ENCODE measurements at places on chromosomes 3 and 15. TPM values are rescaled to one million over a fixed set of nuclear protein-coding genes. Genes with fewer than 3 reads are reported as not detected.

DNA sequence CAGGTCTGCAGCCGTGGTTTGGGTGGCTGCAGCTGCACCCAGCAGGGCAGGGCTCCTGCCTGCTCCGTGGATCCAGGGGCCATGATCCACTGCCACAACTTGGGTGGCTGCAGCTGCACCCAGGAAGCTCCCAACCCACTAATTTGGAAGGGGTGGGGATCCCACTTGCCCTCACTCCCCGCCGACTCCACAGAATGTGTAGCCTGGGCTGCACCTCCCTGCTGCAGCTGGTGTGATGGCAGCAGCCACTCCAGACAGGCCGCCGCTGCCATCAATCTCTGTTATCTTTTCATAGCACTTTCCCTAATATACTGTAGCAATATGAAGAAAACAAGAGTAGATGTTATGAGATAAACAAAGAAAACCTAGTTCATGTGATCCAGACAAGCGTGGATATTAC lies 137.8 kb upstream of the CNTN3 start:
- H3K27me3 ChIP-seq: no peaks in the 10 kb centered on the region
- DNase-seq: no peak
- no peak overlapping the region for H3K27ac ChIP-seq
- no peaks in the 10 kb centered on the region for H3K36me3 ChIP-seq
- no peak overlapping the region for H3K4me3 ChIP-seq
- peaks cover 4% of the 10 kb centered on the region for H3K4me1 ChIP-seq

DNA sequence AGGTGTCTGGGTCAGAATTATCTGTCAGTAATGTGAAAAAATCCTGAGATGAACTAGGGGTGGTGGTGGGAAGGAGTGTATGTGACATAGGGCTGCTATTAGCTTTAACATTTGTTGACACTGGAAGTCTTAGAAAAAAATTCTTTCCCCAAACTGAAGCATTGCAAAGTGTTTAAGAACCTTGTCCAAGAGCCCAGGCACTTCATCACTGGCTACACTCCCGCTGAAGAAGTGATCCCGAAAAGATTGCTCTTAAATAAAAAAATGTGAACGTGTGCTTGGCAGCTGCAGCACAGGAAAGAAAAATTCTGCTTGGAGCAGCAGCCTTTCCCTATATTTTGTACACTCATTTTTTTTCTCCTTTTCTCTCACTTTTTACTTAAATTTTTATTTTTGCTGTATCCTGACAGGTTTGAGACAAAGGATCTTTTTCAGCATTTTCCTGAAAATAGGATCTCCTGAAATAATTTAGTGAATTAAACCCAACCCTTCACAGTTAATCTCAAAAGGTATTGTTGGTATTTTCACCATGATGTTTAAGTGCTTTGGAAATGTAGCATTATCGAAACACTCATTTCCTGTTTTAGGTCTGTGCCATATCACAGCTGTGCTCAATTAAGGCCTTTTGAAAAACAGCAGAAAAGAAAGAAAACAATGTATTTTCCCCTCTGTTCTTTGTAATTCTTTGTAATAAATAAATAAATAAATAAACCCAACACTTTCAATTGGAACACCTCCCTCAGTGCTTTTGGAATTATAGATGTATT lies 477.6 kb downstream of the ZNF385D start:
- H3K4me1 ChIP-seq: no peaks in the 10 kb centered on the region
- no peak overlapping the region for H3K27ac ChIP-seq
- H3K4me3 ChIP-seq: no peak overlapping the region
- H3K27me3 ChIP-seq: no peaks in the 10 kb centered on the region
- no peaks in the 10 kb centered on the region for H3K36me3 ChIP-seq
- DNase-seq: no peak

DNA sequence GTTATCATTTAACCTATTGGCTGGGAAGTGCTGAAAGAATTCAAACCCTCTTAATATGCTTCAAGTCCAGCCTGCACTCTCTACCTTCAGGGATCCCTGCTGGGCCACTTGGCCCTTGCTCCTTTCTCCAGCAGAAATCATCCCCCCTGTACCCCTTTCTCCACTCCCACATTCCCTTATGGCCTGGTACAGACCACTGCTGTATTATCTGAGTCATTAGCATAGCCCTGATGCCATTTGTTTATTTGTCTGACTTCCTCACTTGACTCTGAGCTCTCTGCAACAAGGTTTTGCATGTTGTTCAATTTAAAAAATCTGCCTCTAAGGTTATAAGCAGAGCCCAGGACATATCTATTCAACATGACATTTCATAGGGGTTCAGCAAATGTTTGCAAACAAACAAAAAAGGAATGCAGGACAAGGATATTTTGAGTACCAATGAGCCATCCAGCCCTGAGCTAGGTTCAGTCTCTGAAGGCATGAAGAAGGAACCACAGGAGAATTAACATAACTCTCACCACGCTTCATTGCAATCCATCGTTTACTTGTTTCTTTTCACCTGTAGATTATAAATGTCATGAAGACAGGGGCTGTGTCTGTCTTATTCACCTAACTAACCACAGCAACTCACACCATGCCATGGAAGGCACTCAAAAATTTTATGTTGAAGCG lies 26.6 kb upstream of the HES1 start:
- H3K4me3 ChIP-seq: no peak overlapping the region
- no peaks in the 10 kb centered on the region for H3K4me1 ChIP-seq
- no peaks in the 10 kb centered on the region for H3K27me3 ChIP-seq
- DNase-seq: no peak

DNA sequence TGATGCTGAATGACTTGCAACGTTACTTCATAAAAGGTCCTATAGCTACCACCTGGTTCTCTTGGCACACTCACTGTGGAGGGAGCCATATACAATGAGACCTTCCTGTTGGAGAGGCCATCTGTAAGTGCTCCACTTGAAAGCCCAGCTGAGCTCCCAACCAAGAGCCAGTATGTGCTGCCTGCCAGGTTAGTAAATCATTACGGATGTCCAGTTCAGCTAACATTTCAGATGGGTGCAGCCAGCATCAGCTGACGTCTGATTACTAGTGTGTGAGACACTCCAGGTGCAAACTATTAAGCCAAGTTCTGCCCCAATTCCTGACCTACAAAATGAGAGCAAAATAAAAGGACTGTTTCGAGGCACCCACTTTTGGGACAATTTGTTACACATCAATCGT lies 274.4 kb upstream of the ROBO2 start:
- no peak overlapping the region for H3K4me3 ChIP-seq
- no peaks in the 10 kb centered on the region for H3K36me3 ChIP-seq

DNA sequence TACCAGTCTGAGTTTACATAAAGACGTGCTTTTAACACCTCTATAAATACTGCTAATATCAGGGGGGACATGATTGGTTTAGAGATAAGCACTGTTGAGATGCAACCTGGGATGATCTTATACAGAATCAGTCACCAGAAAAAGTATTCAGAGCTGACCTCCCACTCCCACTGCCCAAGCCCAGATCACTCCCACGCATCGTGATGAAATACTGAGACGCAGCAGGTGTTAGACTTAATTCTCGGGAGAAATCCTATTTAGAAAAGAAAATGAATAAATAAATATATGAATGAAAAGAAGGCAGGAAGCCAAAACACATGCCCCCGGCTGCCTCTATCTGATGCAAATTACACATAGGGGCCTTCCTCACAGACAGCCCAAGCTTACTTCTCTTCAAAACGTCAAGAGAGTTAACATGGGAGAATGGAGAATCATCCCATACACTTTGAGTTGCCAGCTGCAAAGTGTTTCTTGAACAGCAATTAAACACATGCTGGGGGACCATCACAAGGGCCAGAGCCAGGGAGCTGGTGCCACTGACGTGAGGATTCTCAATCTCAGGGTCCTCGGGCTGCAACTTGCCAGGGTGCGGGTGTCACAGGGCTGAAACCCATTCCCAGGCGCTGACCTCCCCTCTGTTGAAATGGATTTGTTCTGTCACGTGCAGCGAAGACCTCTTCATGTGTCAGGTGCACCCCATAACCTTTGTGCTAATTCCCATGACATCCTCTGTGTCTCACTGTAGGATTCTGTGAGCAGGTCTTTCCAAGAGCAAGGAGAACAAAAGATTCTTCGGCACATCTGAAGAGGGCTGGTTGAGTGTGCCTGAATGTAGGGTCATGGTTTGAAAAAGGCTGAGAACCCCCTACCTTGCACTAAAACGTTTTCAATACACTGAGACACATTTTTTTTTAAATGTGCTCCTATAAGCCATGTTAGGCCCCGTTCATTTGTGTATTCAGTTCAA lies 764.2 kb upstream of the ARRDC4 start:
- no peaks in the 10 kb centered on the region for H3K4me1 ChIP-seq
- no peaks in the 10 kb centered on the region for H3K36me3 ChIP-seq
- H3K4me3 ChIP-seq: no peak overlapping the region
- DNase-seq: peak; percentile 49
- peak overlapping the region; percentile 77 for H3K27ac ChIP-seq

- DNase-seq: no peak
- H3K27me3 ChIP-seq: no peaks in the 10 kb centered on the region
- no peak overlapping the region for H3K27ac ChIP-seq
- no peak overlapping the region for H3K4me3 ChIP-seq
- H3K36me3 ChIP-seq: no peaks in the 10 kb centered on the region
Observed at GRCh38 chr3:132966374-132966773, 71.8 kb upstream of the TMEM108 start.

DNA sequence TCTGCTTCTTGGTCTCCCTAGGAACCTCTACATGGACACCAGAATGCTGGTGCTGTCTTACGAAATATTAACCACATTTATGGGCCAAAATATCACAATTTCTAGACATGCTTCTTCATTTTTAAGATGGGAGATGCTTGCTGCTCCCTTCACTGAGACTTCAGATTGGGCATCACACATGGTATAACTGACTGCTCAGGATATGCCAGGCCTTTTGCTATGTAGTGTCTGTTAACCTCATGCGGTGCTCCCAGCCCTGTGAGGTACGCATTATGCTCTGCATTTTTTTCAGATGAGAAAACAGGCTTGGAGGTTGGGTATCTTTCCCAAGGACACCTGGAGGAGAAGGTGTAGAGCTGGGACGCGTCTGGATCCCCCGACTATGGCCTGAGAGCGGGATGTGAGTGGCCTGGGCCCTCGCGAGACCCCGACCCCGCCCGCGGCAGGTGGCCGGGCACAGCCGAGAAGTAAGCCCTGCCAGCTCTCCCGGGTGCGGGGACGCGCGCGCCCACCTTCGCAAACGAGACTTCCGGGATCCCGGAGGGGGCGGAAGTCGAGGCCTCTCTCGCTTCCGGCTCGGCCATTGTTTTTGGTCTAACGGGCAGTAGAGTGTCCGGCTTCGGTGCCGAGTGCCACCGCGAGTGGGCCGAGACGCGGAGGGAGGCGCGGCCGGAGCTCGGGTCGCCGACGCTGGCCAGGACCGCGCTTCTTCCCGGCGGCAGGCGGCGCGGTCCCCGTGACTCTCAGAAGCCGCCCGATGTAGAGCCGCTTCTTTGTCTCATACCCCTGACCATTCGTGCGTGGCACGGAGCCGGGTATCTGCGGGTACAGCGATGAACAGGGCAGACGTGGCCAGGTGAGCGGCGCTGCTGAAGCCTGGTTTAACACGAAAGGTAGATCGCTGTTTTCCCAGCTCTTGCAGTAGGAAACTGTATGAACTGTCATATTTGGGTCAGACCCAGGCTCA lies at the start of gene ZKSCAN7:
TSS of gene ZKSCAN7 (plus strand) at position 568 of the 967 bp plus-strand sequence. CDS start 1,855 bp downstream, outside the sequence.
- peak within 1 kb of the TSS; percentile 34 for H3K27ac ChIP-seq
- peak within 1 kb of the TSS; percentile 84 for H3K4me3 ChIP-seq
- no peaks in the 10 kb centered on the region for H3K4me1 ChIP-seq
- peaks cover 27% of the 10 kb centered on the region for H3K27me3 ChIP-seq
- peak; percentile 90 for DNase-seq

DNA sequence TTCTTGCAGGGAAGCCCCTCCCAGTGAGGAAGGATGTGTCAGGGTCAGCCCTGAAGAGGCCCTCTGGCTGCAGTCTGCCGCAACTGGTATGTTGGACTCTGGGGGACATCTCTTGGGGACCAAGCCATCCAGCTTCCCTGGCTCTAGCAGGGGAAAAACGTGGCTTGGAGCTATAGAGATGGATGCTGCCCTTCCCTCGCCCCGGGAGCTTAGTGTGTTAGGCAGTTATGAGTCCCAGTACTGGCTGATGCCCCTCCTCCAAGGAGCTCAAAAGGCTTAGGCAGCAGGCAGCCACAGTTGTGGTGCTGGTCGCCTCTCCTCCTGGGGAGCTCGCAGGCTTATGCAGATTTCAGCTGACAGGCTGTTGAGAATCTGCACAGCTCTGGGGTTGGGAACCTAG lies 353.1 kb upstream of the GBE1 start:
- H3K36me3 ChIP-seq: no peaks in the 10 kb centered on the region
- no peaks in the 10 kb centered on the region for H3K27me3 ChIP-seq
- no peak overlapping the region for H3K27ac ChIP-seq

GRCh38 chr15:90982135-90982534 lies 12.2 kb downstream of the PRC1 start:
- no peaks in the 10 kb centered on the region for H3K4me1 ChIP-seq
- DNase-seq: no peak

DNA sequence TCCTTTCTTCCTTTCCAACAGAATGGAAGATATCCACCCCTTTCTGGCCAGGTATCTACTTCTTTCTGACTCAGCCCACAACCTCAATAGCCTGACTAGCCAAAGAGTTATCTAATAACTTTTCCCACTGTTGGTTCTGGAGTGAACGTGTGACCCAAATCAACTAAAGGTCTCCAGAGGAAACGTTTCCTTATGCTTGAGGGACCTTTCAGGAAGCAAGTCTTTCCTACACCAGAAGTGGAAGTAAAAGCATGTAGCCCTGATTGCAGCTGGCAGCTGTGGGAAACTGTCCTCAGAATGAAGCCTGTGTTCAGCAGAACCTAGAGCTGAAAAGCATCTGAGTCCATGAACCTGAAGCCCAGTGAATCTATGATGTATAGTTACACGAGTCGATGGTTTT lies 34.7 kb upstream of the PHLDB2 start:
- H3K4me1 ChIP-seq: no peaks in the 10 kb centered on the region
- no peaks in the 10 kb centered on the region for H3K36me3 ChIP-seq
- no peak for DNase-seq
- H3K27ac ChIP-seq: no peak overlapping the region
- H3K4me3 ChIP-seq: no peak overlapping the region
- H3K27me3 ChIP-seq: no peaks in the 10 kb centered on the region

DNA sequence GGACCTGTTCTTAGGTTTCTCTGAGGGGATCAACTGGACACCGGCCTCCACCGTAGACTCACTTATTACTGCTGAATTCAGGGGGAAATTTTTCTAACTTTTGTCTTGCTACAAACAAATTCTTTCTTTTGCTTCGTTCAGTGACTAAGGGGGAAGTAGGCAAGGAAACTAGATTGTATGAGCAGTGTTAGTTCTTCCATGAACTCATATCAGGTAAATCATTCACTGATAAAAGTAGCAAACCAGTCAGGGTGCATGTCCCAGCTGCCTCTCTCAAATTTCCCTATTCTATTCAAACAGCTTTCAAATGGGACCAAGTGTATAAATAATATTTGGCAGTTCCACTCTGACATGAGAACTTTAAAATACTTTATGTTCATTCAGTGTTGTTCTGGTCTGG lies 7.3 kb upstream of the CCDC13 start:
- H3K27me3 ChIP-seq: no peaks in the 10 kb centered on the region
- H3K36me3 ChIP-seq: peaks cover 54% of the 10 kb centered on the region
- no peak for DNase-seq
- H3K4me1 ChIP-seq: no peaks in the 10 kb centered on the region

CHRM5 gene
- total RNA-seq: not detected

TWF2 gene
- 47.5 TPM for total RNA-seq

IL1RAP gene
- 6.9 TPM for total RNA-seq
